ENCODE measurements at places on chromosomes 1 and 21. TPM values are rescaled to one million over a fixed set of nuclear protein-coding genes. Genes with fewer than 3 reads are reported as not detected.

The PDPN gene
- total RNA-seq: 19.1 TPM

The C8B gene
- total RNA-seq: not detected

The KRTAP21-2 gene
- total RNA-seq: not detected

The KPRP gene
- not detected for total RNA-seq

The NDUFS5 gene
- 368 TPM for total RNA-seq

The BARHL2 gene
- total RNA-seq: not detected

The GNAT2 gene
- not detected for total RNA-seq

The GJB5 gene
- 2.7 TPM for total RNA-seq

The CFHR4 gene
- not detected for total RNA-seq

The SYNC gene
- 22.4 TPM for total RNA-seq

The SPRR3 gene
- 10.0 TPM for total RNA-seq

The ADCY10 gene
- total RNA-seq: 0.37 TPM

The DRAXIN gene
- total RNA-seq: 0.21 TPM

The BCL10 gene
- total RNA-seq: 36.6 TPM

The SOAT1 gene
- total RNA-seq: 19.6 TPM

The IVL gene
- 2.7 TPM for total RNA-seq

The ZSWIM5 gene
- total RNA-seq: 2.4 TPM

The C1orf185 gene
- total RNA-seq: not detected

The PBXIP1 gene
- 74.0 TPM for total RNA-seq

The CRNN gene
- total RNA-seq: not detected

The NOS1AP gene
- 2.0 TPM for total RNA-seq

The PIK3R3 gene
- 16.2 TPM for total RNA-seq

The PRAMEF2 gene
- total RNA-seq: not detected

The S100A7A gene
- not detected for total RNA-seq

The PRRC2C gene
- 69.9 TPM for total RNA-seq
